ENCODE measurements at places on chromosomes 1 and 21.

DNA sequence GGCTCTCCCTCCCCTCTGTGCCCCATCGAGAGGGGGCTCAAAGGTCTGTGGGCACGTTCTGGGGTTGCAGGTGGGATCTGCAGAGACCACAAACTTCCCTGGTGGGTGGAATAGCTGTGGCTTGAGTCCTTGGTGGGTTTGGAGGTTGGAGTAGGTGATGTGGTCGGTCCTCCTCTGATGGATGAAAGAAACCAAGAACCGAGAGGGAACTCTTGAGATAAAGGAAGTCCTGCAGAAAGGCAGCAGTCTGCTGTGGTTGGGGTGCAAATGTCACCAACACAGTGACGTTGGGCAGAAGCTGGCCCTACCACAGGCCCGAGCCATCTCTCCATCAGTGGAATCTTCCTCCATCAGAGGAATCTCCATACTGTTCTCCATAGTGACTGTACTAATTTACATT lies 171.8 kb downstream of the FCRL5 start:
- no peak for DNase-seq

DNA sequence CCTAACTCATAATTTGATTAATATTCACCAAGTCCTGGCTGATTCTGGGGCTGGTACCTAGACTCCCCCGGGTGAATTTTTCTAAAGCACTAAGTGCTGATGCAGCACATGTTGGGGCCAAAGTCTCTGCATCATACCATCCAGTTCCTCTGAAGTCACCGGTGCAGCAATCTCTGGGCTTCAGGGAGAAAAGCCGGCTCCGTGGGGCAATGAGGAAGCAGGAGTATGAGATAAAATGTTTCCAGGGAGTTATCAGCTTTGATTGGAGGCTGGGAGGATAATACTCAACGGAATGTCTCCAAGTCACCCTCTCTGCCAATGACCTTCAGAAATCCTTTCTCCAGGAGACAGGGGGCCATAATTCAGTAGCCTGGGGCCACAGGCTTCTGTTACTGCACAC lies 1.2 kb downstream of the FCAMR start:
- DNase-seq: no peak

GRCh38 chr1:177922209-177922608 lies 47.6 kb downstream of the SEC16B start:
- no peak for DNase-seq

GRCh38 chr1:77565321-77565720 lies 117.1 kb downstream of the ZZZ3 start:
- no peak for DNase-seq

DNA sequence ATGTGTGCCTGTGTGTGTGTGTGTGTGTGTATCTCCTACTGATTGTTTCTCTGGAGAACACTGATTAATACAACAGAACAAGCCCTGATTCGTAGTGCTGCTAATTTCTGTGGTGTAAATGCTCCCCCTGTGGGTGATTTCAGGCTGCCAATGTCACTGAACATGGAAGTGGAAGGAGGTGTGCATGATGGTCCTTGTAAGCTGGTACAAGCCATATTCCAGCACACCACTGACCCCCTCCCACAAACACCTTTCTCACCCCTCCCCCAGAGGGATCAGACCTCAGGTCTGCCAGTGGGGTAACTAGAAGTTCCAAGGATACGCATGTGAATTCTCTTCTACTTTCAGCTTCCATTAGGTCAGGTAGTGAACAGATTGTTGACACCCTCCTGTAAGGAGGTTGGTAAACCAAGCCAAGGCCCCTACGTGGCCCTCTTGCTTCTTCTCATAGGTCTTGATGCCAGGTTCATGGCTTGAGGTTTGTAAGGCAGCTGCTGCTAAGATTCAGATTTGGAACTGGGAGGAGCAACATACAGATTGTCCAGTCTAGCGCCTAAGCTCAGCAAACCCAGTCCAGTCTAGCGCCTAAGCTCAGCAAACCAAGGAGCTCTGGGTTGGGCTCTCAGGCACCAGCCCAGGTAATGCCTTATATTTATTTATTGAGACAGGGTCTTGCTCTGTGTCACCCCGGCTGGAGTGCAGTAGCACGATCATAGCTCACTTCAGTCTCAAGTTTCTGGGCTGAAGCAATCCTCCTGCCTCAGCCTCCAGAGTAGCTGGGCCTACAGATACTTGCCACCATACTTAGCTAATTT lies 38.7 kb downstream of the DHCR24 start:
- no peak for DNase-seq

GRCh38 chr1:26616881-26617280 lies 78.9 kb upstream of the ARID1A start:
- DNase-seq: no peak

DNA sequence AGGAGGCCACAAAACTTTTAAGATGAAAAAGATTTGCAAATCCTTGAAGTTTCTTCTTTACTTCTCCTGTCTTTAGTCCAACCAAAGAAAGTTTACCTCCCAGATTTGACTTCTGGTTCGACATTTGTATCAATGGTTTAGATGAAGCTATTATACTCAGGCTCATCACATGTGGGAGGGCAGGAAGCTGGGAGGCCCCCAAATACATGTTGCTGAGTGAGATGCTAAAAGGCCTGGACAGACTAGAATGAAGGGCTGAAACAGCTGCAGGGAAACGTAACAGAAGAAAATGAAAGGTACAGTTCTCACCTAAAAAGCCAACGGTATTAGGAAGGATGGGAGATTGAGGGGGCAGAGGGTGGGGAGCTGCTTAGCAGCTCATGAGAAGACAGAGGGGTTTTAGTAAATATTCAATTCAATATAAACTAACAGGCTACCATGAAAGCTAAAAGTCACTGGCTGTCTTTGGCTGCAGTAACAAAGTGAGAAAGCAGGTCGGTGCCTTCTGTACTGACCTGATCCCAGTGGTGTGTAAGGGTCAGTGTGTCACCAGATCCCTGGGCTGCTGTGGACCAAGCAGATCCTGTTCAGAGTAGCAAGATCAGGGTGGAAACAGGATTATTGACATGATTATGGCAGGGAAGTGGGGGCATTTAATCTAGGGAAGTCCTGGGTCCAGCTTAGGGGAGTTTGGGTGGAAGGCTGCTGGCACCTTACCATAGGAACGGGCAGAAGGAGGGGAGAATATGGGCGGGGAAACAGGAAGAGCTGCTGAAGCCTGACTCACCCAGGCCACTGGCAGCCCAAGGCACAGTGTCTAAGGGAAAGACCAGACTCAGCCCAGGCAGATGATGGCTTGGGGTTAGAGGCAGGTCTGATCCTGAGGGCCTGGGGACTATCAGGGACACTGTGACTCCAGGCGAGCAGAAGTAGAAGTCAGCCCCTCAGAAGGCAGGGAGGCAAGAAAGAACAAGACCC lies 60.4 kb downstream of the KCNN3 start:
- no peak for DNase-seq

DNA sequence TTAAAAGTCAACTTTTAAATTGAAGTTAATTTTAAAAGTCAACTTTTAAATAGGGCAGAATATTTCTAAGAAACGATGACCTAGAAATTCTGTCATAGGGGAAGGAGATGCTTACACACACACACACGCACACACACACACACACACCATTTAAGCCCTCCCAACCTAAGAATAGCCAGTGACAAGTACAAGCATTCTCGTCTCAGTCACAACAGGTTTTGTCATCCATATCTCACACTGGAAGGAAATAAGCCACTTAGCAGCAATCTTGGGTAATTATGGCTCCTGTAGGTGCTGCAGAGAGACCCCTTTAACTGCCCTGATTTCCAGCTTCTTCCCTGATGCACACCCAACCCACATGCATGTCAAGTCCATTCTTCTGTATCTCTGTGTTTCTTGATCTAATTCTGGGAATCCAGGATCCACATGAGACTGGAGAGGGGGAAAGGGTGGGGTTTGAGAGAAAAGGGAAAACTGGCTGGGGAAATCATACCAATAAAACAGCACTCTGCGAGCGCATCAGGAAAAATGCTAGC lies 338.1 kb downstream of the PAPPA2 start:
- no peak for DNase-seq

DNA sequence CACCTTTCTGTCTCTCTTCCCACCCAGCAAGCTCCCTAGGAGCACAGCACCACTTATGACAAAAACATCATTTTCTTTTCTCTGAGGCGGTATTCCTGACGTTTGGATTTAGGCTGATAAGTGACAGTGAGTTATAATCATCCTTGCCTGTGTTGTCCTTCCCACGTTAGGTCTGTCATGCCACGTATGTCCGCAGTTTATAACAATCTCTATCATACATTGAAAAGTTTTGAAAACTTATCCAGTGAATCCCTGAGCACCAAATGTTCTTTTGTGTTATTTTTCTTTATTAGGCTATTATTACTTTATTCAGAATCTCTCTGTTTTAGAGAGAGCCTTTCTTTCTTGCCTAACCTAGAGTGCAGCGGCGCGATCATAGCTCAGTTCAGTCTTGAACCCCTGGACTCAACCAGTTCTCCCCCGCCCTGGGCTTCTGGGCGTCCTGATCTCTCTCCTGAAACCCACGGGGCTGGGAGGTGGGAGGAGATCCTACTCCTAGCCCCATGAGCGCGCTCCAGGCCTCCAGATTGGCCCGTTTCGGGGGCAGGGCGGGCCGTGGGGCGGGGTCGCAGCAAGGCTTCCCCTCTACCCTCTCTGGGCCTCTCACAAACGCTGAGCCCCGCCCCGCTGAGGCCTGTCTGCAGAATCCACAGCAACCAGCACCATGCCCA lies at the start of gene GSTM2:
GSTM2 (plus strand) TSS at position 606 of the 671 bp plus-strand sequence; CDS start at position 665, 59 bp downstream.
- DNase-seq: peak; percentile 86

- DNase-seq: no peak
These were observed 220.0 kb downstream of the PAPPA2 start for GRCh38 chr1:176682830-176683535.

DNA sequence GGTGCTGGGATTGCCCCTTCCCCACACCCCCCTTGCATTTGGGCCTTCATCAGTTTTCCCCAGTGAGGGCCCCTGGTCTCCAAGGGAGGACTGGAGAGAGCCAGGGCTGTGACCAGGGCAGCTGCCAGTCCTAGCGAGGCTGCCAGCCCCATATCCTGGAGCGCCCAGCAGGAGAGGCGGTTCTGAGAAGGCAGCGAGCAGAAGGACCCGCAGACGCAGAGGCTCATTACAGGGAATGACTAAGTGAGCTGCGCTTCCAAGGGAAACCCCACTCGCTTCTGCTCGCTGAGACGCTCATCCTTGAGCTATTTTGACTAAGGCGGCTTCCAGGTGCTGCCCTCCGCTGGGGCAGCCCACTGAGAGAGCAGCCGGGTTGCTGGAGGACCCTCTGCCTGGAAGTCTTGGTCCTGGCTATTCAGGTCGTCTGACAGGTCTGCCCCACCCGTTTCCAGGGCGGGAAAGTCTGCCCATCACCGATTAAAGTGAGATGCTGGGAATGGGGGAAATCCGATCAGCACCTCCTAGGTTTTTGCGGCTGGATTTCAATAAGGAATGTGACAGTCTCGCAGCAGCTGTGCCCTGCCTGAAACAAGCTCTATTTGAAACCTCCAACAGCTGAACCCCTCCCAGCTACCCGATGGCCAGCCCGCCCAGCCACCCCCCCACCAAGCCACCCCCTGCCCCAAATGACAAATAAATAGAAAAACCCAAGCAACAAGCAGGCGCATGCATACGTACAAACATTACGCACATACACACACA lies 2.8 kb downstream of the KCNN3 start:
- no peak for DNase-seq

GRCh38 chr1:11985851-11986250 lies 5.6 kb downstream of the MFN2 start:
- no peak for DNase-seq

DNA sequence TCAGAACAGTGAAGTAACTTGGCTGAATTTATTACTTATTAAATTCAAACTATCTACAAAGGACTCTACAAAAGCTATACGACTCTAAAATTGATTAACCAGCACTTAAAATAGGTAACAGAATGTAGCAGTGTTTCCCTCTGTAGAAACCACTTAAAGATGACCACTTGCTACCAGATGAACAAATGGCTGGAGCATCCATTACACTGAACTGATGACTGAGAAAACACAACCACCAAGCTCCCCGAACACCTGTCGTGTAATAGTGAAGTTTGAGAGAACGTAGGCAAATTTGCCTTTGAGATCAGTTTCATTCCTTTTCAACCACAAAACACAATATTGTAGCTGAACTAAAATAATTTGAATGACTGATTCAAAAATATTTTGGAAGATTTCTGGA lies 226.7 kb downstream of the KCNT2 start:
- no peak for DNase-seq

DNA sequence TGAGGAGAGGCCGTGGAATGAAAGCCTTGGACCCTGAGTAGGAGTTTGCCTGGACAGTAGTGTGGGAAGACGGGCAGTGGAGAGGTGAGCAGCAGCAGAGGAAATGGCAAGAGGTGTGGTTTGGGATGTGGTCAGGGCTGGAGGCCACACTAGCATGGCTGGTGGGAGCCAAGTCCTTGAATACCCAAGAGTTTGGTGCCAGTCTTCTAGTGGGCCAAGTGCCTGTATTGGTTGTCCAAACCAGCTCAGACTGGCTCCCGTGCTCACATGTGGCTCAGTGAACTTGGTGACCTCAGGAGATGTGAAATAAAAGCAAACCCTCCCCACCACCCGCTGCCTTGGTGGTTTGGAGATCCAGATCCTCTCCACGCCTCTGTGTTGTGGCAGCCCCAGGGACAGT lies 2.4 kb downstream of the GUCA2A start:
- no peak for DNase-seq

DNA sequence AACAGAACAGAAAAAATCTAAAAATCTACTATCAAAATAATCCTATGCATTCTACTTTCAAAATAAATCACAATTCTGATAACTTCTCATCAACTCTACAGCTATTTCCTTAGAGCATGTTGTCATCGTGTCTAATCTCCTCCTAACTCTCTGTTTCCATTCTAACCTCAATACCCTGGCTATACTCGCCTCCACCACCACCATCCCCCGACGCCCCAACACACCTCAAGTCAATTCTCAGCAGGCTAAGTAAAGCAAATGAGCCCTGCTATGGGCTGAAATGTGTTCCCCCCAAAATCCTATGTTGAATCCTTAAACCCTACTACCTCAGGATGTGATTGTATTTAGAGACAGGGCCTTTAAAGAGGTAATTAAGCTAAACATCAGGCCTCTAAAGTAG lies 34.6 kb downstream of the NRDC start:
- DNase-seq: no peak

DNA sequence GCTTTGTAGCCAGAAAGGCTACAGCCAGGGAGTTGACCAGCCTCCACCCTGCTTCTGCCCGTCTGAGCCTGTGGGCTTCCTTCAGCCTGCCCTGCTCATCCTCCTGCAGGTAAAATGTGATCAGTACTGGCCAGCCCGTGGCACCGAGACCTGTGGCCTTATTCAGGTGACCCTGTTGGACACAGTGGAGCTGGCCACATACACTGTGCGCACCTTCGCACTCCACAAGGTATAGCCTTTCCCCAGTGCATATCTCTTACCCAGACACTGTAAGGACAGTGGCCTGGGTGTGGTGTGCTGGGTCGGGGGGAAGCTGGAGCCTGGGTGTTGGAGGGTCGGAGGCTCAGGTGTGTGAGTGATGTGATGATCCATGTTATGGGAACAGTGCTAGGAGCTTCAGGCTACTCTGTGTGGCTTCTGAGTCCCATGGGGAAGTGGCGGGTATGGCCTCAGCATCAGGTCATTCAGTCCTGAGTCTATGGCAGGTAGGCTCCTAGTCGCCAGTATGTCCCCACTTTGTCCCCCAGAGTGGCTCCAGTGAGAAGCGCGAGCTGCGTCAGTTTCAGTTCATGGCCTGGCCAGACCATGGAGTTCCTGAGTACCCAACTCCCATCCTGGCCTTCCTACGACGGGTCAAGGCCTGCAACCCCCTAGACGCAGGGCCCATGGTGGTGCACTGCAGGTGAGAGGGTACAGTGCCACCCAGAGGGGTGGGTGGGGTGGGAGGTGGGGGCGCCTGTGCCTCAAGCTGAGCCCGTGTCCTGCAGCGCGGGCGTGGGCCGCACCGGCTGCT lies 31.2 kb upstream of the KDM4A start:
- no peak for DNase-seq

GRCh38 chr1:54728027-54728426 lies 12.4 kb downstream of the TTC4 start:
- no peak for DNase-seq
